ENCODE measurements at places on chromosomes 12 and 14. TPM values are rescaled to one million over a fixed set of nuclear protein-coding genes. Genes with fewer than 3 reads are reported as not detected.
A peak's percentile ranks its signal among the peaks of the same experiment; 100 is the strongest.

The TBX3 gene
- total RNA-seq = not detected

The LHX5 gene
- total RNA-seq = not detected

The OTOGL gene
- total RNA-seq = 0.10 TPM

The RAB35 gene
- total RNA-seq = 25.4 TPM

The KLRF2 gene
- not detected for total RNA-seq

The CCDC38 gene
- 0.04 TPM for total RNA-seq

The FAM186B gene
- total RNA-seq = 0.10 TPM

The BDKRB2 gene
- 0.03 TPM for total RNA-seq

DNA sequence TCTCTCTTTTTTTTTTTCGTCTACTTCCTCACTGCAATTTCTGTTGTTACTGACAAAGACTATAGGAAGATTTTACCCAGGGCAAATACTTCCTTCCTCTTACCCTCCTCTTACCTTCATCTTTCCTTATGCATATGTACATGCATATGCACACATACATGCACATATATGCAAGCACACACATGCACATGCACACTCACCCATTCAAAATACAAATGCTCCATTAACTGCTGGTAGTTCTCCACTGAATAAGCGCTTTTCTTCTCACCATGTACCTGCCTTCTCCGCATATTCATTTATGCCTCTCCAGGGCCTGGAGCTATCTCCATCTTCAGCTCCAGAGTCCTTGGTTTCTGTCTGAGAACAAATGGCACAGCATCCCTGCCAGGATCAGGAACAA is 632 bp downstream of the C12orf54 start:
- no peak for DNase-seq
- H3K27ac ChIP-seq = no peak overlapping the region
- no peaks in the 10 kb centered on the region for H3K36me3 ChIP-seq
- H3K4me3 ChIP-seq = no peak overlapping the region

GRCh38 chr12:46556819-46557524 is 184.4 kb upstream of the SLC38A2 start:
- no peaks in the 10 kb centered on the region for H3K36me3 ChIP-seq
- H3K27me3 ChIP-seq = no peaks in the 10 kb centered on the region
- H3K27ac ChIP-seq = peak overlapping the region; percentile 66
- DNase-seq = no peak
- H3K4me1 ChIP-seq = peaks cover 33% of the 10 kb centered on the region

DNA sequence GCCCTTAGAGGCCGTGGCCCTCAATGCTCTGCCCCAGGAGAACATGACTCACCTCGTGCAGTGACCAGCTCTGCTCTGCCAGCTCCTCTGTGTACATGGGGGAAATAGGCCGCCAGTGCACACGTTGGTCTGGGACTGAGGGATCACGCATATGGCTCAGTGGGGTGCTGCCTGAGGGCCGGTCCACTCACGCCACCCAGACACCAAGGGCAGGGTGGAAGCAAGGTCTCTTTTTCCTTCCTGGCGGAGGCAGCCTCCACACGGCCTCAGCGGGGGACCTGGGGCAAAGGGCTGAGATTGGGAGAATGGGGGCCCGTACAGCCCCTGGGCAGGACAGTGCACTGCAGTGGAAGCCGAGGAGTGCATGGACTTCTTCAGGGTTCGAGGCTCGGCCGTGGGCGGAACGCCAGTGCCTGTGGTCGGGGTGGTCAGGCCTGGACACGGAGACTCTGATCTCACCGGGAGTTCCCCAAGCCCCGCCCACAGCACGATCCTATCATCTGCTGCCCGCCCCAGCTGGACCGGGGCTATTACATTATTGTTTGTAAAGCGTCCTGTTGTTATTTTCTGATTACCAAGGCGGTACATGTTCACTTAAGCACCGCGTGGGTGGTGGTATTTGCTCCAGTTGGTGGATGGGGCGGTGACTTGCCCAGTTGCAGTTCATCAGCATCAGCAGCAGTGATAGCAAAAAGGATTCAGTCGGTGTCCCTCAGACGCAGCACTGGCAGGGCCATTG is 38.8 kb upstream of the TDRD9 start:
- H3K4me1 ChIP-seq = peaks cover 31% of the 10 kb centered on the region
- H3K4me3 ChIP-seq = peak overlapping the region; percentile 49
- no peaks in the 10 kb centered on the region for H3K36me3 ChIP-seq
- no peaks in the 10 kb centered on the region for H3K27me3 ChIP-seq

DNA sequence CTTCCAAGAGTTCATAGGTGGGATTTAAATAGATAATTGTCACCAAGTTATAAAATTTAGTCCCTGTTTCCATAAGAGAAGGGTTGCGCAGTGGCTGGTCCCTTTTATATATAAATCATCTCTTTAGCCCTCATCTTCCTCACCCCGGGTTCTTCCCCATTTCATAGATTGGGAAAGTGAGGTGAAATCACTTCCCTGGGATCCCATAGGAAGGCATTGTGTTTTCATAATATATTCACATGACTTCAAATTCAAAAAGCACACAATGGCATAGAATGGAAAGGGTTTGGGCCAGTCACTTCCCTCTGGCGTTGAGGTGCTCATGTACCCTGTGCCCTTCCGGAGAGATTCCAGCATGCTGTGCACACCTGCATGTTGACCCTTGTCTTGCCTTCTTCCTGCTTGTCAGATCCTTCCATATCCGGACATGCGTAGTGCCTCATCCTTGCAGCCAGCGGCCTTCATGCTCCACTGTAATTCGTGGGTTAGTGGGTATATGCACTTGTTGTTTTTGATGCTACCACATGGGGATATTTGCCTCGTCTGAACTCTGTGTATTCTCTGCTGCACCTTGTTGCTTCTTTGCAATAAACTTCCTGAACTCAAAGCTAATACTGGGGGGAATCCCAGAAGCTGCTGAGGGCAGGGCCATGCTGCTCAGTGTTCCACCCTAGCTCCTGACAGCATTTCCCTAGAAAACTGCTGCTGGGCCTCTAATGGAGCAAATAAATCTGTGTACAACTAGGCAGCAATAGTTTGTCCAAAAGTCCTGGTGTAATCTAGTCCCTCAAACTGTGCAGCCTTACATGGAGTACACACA is 59.6 kb downstream of the ANAPC7 start:
- DNase-seq = no peak
- no peak overlapping the region for H3K4me3 ChIP-seq
- no peaks in the 10 kb centered on the region for H3K4me1 ChIP-seq
- peaks cover 92% of the 10 kb centered on the region for H3K36me3 ChIP-seq
- H3K27me3 ChIP-seq = no peaks in the 10 kb centered on the region

- H3K27me3 ChIP-seq = no peaks in the 10 kb centered on the region
- no peak overlapping the region for H3K4me3 ChIP-seq
- peak; percentile 33 for DNase-seq
- H3K36me3 ChIP-seq = no peaks in the 10 kb centered on the region
These were observed 224.0 kb downstream of the TTC6 start for GRCh38 chr14:37819155-37820015.

DNA sequence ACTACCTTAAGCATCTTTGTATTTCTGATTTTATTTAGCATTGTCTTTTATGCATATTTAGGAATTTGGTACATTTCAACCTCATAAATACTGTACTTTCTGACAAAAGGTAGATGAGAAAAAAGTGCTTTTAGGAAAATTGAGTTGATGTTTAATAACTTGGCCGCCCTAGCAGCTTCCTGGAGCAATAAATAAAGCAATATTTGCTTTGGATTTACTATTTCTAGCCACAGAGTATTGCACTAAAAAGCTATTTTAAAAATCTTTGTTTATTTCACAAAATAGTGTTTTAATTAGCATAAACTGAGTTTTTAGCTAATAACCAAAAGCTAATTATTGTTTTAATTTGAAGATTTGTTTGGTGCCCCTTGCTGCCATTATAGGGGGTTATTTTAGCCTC is 9.5 kb downstream of the PAPOLA start:
- H3K27ac ChIP-seq = no peak overlapping the region
- no peak for DNase-seq
- no peaks in the 10 kb centered on the region for H3K36me3 ChIP-seq
- no peaks in the 10 kb centered on the region for H3K27me3 ChIP-seq

DNA sequence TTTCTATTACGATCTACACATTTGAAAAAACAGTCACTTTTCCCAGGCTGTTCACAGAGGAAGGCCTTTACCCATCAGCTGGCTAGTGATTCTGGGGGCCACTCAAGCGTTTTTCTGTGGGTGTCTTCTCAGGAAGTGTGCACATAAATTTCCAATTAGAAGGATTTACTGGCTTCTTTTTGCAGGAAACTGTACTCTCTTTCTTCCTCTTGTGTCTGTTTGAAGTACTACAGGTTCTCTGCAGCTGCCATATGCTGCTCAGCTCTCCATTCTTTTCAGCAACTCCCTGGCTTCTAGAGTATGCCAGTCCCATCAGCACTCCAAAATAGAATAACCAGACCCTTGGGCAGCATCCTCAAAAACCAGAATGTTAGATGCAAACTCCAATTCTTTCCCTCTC is 110.4 kb upstream of the NAV3 start:
- DNase-seq = no peak
- H3K4me3 ChIP-seq = no peak overlapping the region
- H3K4me1 ChIP-seq = no peaks in the 10 kb centered on the region
- no peak overlapping the region for H3K27ac ChIP-seq
- H3K36me3 ChIP-seq = no peaks in the 10 kb centered on the region

GRCh38 chr14:54891471-54892245 is 11.0 kb downstream of the GCH1 start:
- DNase-seq = no peak
- no peaks in the 10 kb centered on the region for H3K36me3 ChIP-seq
- no peak overlapping the region for H3K27ac ChIP-seq
- H3K4me1 ChIP-seq = no peaks in the 10 kb centered on the region
- H3K27me3 ChIP-seq = no peaks in the 10 kb centered on the region
- H3K4me3 ChIP-seq = no peak overlapping the region

GRCh38 chr14:68598089-68598488 is 194.8 kb downstream of the ZFP36L1 start:
- no peaks in the 10 kb centered on the region for H3K36me3 ChIP-seq
- H3K27me3 ChIP-seq = no peaks in the 10 kb centered on the region
- no peak overlapping the region for H3K4me3 ChIP-seq
- H3K4me1 ChIP-seq = peaks cover 79% of the 10 kb centered on the region

- no peaks in the 10 kb centered on the region for H3K27me3 ChIP-seq
- DNase-seq = no peak
- 0 out of 2 replicates have a peak, but pooled peaks cover 2% of the 10 kb centered on the region for H3K4me1 ChIP-seq
- H3K36me3 ChIP-seq = no peaks in the 10 kb centered on the region
These were observed 97.3 kb upstream of the ST8SIA1 start for GRCh38 chr12:22431693-22432251.

DNA sequence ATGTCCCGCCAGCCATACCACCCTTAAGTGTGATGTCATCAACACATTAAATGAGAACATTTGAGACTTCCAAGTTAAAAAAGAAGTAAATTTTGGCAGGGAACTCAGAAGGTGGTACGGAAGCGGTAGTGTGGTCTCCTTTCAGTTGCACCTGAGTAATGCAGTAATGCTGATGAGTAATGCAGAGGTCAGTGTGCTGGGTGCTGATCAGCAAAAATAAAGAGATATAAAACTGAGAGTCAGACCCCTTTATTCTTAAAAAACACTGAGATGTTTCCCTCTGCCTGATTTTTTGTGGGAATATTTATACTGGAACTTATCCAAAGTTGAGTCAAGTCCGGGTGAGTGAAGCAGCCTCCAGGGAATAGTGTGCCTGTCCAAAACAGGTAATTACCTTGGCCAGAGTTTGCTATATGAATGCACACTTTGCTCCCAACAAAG is 370.6 kb upstream of the PRICKLE1 start:
- H3K4me3 ChIP-seq = no peak overlapping the region
- H3K27me3 ChIP-seq = no peaks in the 10 kb centered on the region

All from SJCRH30 (cell line).